WTC11 (cell line): ENCODE measurements at places on chromosomes 11 and 22. TPM values are rescaled to one million over a fixed set of nuclear protein-coding genes. Genes with fewer than 3 reads are reported as not detected.

The POTEH gene
- not detected in 3 replicates for total RNA-seq

The PHOX2A gene
- total RNA-seq = 1.3 to 1.6 TPM (median 1.3 TPM) in 3 replicates

The PDGFD gene
- 2.6 to 3.1 TPM (median 2.9 TPM) in 3 replicates for total RNA-seq

The GDPD4 gene
- not detected in 3 replicates for total RNA-seq

The GVQW3 gene
- 7.0 to 8.1 TPM (median 7.7 TPM) in 3 replicates for total RNA-seq

The SMTNL1 gene
- 0.26 to 0.39 TPM (median 0.34 TPM) in 3 replicates for total RNA-seq

The OR5A1 gene
- not detected in 3 replicates for total RNA-seq

The NPAS4 gene
- total RNA-seq = 0.27 to 0.79 TPM (median 0.44 TPM) in 3 replicates

The CARD18 gene
- not detected in 3 replicates for total RNA-seq

The DGAT2 gene
- 1.6 to 3.3 TPM (median 2.8 TPM) in 3 replicates for total RNA-seq

The GRIK4 gene
- total RNA-seq = 2.9 to 3.6 TPM (median 3.3 TPM) in 3 replicates

GRCh38 chr22:45786726-45787125, 115.1 kb downstream of the ATXN10 start:
- no peak for DNase-seq
- H3K4me3 ChIP-seq = no peak overlapping the region
- H3K36me3 ChIP-seq = no peaks in the 10 kb centered on the region
- H3K4me1 ChIP-seq = peaks cover 39% of the 10 kb centered on the region
- H3K27ac ChIP-seq = no peak overlapping the region

- no peak overlapping the region for H3K4me3 ChIP-seq
- peaks cover 2% of the 10 kb centered on the region; the same call in 1 of the 2 replicates for H3K36me3 ChIP-seq
- no peak for DNase-seq
- H3K27me3 ChIP-seq = no peaks in the 10 kb centered on the region
- H3K27ac ChIP-seq = no peak overlapping the region
- H3K4me1 ChIP-seq = peaks cover 21% of the 10 kb centered on the region
Measured at GRCh38 chr11:66475349-66476172, 4.7 kb upstream of the DPP3 start.

- no peak overlapping the region for H3K4me3 ChIP-seq
- no peaks in the 10 kb centered on the region for H3K36me3 ChIP-seq
- H3K4me1 ChIP-seq = peaks cover 11% of the 10 kb centered on the region; the same call in 1 of the 2 replicates
- no peak for DNase-seq
Measured at GRCh38 chr11:72391638-72392423, 42.5 kb downstream of the CLPB start.

GRCh38 chr11:7251836-7252682, at the start of gene SYT9:
Gene SYT9, plus strand, starts transcription at chr11:7251904. Its CDS starts 283 bp downstream, at chr11:7252187.
- peak; percentile 89 for DNase-seq
- H3K36me3 ChIP-seq = no peaks in the 10 kb centered on the region
- peaks cover 15% of the 10 kb centered on the region for H3K4me1 ChIP-seq
- no peak within 1 kb of the TSS for H3K27ac ChIP-seq
- H3K27me3 ChIP-seq = peaks cover 74% of the 10 kb centered on the region

DNA sequence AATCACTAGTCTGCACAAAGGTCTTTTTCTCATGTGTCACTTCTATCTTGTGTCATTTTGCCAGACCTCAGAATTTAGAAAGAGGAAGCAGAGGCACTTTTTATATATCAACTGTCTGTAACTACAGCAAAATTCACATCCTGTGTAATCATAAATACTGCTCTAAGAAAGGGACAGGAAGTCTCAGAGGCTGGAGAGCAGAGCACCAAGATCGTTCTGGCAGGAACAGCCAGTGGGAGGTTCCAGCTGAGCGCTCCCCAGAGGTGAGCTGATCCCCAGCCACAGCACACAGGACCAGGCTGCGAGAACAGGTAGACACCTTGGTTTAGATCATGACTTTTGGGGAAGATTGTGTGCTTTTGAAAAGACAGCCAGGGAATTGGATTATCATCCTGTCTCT, at the start of gene MS4A7:
Gene MS4A7 (plus strand): TSS at position 179 of the 400 bp plus-strand sequence. CDS start 4,610 bp downstream, outside the sequence.
- DNase-seq = no peak
- H3K4me3 ChIP-seq = no peak within 1 kb of the TSS

DNA sequence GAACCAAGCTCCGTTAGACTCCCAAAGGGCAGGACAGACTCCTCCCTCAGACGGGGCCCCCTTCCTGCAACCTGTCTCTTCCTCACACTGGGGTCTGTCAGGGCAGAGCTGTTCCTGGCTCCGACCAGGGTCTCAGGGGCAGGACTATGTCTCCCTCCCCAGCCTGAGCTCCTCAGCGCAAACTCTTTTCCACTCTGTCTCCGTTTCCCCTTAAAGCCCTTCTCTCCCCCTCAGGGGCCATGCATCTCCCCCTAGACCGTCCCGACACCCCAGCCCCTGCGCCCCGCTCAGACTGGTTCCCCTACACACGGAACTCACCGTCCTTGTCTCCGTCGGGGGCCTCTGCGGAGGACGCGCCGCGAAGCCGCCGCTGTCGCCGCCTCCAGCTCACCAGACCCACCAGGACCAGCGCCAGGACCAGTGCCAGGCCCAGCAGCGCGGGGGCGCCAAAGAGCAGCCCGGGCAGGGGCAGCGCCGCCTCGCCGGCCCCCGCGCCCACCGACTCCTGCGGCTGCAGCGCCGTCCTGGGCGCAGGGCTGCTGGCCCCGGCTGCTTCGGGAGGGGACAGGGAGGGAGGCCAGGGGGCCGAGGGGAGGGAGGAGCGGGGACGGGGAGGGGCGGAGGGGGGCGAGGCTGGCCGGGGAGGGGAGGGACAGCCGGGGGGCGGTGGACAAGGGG, 684 bp downstream of the TNFRSF13C start:
- H3K4me1 ChIP-seq = peaks cover 16% of the 10 kb centered on the region
- H3K4me3 ChIP-seq = peak overlapping the region; percentile 67
- no peak overlapping the region for H3K27ac ChIP-seq
- H3K36me3 ChIP-seq = no peaks in the 10 kb centered on the region
- H3K27me3 ChIP-seq = peaks cover 87% of the 10 kb centered on the region
- DNase-seq = peak; percentile 91

DNA sequence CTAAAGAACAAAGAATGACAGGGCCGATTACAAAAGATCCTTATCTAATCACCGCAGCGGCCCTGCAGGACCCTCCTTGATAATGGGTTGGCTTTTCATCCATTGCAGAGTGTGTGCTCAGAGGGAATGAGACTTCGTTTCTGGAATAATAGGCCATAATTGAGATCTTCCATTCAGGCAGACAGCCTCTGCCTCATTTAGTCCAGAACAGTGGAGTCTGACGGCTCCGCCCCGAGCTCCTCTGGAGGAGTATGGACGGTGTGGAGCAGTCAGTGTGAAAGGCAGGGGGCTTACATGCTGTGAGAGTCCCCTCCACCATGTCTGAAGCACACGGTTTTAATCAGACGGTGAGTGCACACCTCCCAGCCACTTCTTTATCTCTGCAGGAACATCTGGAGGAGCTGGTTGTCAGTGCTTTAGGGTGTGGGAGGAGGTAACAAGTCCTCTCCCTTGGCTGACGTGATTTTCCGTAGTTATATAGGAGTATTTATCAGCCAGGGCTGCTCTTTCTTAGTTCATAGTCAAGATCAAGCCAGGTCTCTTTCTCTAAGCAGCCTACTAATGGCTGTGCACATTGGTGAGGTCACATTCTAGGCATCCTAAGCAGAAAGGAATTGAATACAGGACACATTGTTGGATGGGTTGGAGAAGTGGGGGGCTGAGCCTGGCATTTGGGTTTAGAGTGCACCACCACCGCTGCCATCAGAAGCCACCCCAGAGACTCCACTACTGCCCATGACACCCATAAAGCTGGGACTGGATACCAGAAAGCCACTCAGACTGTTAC, 1477.9 kb downstream of the TBC1D22A start:
- DNase-seq = no peak
- H3K4me3 ChIP-seq = no peak overlapping the region
- peaks cover 16% of the 10 kb centered on the region for H3K27me3 ChIP-seq
- peaks cover 20% of the 10 kb centered on the region for H3K4me1 ChIP-seq
- H3K27ac ChIP-seq = no peak overlapping the region

- no peaks in the 10 kb centered on the region for H3K27me3 ChIP-seq
- H3K27ac ChIP-seq = no peak overlapping the region
- DNase-seq = peak; percentile 2
- H3K4me1 ChIP-seq = peaks cover 14% of the 10 kb centered on the region
Measured at GRCh38 chr11:76654298-76654851, 16.2 kb downstream of the LRRC32 start.

GRCh38 chr22:33526434-33527107, 393.7 kb downstream of the LARGE1 start:
- H3K4me3 ChIP-seq = no peak overlapping the region
- H3K27ac ChIP-seq = peak overlapping the region; percentile 5; the same call in 1 of the 2 replicates
- no peak for DNase-seq
- H3K27me3 ChIP-seq = no peaks in the 10 kb centered on the region

DNA sequence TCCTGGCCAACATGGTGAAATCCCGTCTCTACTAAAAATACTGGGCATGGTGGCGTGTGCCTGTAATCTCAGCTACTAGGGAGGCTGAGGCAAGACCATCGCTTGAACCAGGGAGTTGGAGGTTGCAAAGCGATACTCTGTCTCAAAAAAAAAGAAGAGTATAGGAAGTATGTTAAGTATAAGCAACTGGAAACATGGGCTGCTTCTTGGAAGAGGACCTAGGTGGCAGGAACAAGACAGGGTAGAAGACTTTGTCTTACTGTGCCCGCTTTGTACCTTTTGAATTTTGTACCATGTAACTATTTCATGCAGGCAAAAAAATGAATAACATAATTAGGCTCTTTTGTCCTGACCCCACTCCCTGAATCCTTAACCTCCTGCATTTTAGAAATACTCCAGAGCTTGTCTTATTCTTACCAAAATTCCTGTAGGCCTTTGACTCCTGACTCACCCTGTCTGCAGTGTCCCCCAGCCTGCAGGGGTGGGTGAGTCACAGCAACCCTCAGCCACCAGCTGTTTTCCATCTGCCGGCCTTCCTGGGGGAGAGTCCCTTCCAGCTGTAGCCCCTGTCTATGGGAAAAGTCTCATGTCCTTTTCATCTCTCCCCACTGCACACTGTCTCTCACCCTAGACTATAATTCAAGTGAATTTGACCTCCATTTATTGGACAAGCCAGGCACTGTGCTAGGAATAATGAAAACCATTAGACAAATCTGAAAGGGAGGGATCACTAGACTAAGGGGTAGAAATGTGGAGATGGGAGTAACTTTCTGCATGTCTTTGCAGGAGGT, 41.8 kb downstream of the TXN2 start:
- no peak overlapping the region for H3K4me3 ChIP-seq
- no peak for DNase-seq
- H3K27me3 ChIP-seq = no peaks in the 10 kb centered on the region
- H3K4me1 ChIP-seq = peaks cover 33% of the 10 kb centered on the region

- no peaks in the 10 kb centered on the region for H3K36me3 ChIP-seq
- DNase-seq = no peak
- H3K4me1 ChIP-seq = no peaks in the 10 kb centered on the region
Measured at GRCh38 chr11:102883141-102883540, 8.4 kb upstream of the MMP12 start.

GRCh38 chr11:123653827-123654565, 428 bp downstream of the SCN3B start:
- peaks cover 49% of the 10 kb centered on the region for H3K27me3 ChIP-seq
- peak overlapping the region; percentile 76 for H3K4me3 ChIP-seq
- peak; percentile 64 for DNase-seq
- peaks cover 14% of the 10 kb centered on the region for H3K4me1 ChIP-seq
- no peaks in the 10 kb centered on the region for H3K36me3 ChIP-seq

DNA sequence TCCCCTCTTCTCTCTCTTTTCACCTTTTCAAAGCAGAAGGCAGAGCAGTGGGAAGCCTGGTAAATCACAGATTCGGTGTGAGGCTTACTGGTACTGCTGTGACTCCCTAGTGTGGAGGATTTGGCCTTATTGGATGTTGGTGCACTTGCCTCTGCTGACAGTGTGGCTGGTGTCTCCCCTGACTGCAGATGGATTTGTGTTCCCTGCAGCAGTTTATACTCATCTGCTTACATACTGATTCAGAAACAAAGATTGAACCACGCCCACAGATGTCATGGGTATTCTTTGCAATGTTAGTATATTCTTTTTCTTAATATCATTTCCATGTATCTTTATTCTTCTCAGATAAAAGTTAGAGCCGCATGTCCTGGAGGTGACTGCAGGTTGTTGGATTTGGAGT, 26.8 kb upstream of the GRIK4 start:
- peaks cover 37% of the 10 kb centered on the region for H3K36me3 ChIP-seq
- H3K4me3 ChIP-seq = no peak overlapping the region
- peaks cover 8% of the 10 kb centered on the region for H3K4me1 ChIP-seq
- H3K27ac ChIP-seq = no peak overlapping the region

DNA sequence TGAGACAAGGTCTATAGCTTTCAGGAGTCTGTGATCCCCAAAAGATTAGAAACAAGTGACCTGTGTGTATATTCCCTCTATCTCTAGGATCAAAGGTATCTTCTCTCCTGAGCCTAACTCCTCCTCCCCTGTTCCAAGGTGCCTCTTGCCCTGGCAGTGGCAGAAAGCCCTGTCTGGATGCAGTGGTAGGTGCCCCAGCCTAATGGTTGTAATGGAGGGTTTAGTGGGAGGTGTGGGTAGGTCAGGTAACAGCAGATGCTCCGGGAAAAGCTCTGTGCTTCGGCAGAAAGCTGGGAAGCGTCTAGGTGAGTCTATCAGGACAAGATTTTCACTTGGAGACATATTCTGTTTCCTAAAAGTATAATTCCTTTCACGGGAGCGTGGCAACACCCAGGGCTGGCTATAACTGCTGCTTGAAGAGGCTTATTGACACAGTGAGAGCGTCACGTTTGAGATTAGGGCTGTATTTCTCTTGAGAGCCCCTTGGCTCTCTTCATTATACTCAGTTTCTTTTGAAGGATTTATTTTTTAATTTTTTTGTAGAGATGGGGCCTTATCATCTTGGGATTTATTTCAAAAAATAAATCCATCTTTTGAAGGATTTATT, 49.5 kb downstream of the PRR5L start:
- no peaks in the 10 kb centered on the region for H3K36me3 ChIP-seq
- no peak for DNase-seq
- H3K4me1 ChIP-seq = no peaks in the 10 kb centered on the region
- peaks cover 19% of the 10 kb centered on the region for H3K27me3 ChIP-seq

DNA sequence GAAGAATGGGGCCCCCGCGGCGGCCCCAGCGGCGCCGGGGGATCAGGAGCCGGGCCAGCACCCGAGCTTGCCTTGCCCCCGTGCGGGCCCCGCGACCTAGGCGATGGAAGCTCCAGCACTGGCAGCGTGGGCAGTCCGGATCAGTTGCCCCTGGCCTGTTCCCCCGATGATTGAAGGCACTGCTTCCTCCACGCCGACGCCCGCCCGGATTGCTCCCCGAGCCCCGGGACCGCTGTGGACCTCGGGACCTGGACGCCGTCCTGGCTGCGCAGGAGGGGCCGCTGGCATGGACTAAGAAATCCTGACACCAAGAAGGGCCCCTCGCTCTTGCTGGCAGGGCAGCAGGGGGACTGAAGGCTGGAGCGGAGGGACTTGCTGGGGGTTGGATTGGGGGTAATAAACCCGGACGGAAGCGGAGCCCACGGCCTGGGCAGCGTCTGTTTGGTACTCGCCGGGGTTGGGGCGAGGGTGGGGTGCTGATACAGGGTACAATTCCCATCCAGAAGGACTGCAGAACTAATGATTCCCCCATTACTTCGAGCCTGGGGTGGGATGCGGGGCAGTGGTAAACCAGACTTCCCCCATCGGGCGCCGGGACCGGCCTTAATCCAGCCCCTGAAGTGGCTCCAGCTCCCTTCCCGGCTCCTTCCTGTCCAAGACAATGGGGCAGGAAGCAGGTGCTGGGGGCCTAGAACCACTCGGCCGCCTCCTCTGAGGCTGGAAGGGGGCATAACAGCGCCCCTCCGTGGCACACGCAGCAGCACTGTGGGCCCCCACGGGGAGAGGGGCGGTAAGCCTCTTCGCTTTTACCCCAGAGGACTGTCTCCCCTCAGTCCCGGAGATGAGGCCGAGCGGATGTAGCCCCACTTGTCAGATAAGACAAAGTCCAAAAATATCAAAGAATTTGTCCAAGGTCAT, 1.0 kb downstream of the CCDC85B start:
- DNase-seq = peak; percentile 69
- peaks cover 10% of the 10 kb centered on the region for H3K36me3 ChIP-seq
- H3K27ac ChIP-seq = no peak overlapping the region; the same call in 1 of the 2 replicates
- peaks cover 15% of the 10 kb centered on the region for H3K27me3 ChIP-seq
- peak overlapping the region; percentile 75 for H3K4me3 ChIP-seq
